Epithelial cell of proximal tubule (primary cell): ENCODE measurements at places on chromosomes 4 and X.

- no peak for DNase-seq
Observed at GRCh38 chr4:4417886-4418285, 31.0 kb downstream of the NSG1 start.

- DNase-seq, result no peak
Observed at GRCh38 chr4:165784672-165785071, 88.4 kb upstream of the TLL1 start.

- DNase-seq, result no peak
Observed at GRCh38 chrX:111123125-111123524, 27.1 kb downstream of the PAK3 start.

- DNase-seq, result no peak
Observed at GRCh38 chr4:159150396-159150795, 47.5 kb downstream of the RAPGEF2 start.

DNA sequence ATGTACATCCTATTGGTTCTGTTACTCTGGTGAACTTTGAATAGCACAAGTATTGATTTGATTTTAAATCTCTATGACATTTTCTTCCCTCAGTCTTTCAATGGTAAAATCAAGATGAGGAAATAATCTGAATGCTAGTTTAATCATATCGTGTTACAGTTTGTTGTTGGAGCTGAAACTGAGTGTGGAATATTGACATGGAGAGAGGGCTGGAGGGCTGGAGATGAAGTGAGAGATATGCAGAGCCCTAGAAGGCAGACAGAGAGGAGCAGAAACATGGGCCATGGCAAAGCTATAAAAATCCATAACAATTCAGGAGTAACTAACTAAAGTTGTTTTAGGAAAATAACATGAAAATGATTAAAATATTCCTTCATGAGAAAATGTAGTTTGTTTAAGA is 141.1 kb downstream of the BANK1 start:
- no peak for DNase-seq

DNA sequence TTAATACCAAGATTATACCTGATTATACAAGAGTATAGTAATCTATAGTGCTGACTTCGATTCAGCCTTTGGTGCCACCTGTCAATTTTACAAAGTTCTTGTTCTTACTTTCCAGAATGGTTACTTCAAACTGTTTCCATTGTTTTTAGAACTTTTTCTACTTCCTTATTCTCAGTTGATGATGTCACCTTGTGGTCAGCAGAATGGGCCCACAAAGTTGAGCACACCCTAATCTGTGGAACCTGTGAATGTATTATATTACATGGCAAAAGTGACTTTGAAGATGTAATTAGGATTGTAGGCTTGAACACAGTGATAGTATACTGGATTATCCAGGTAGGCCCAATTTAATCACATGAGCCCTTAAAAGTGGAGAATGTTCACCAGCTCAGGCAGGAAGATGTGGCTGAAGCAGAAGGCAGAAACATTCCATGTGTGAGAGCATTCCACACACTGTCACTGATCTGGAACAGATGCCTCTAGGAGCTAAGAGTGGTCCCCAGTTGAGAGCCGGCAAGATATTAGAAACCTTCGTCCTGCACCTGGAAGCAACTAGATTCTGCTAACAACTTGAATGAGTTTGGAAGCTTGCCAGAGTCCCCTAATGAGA is 6.3 kb upstream of the SGMS2 start:
- no peak for DNase-seq

DNA sequence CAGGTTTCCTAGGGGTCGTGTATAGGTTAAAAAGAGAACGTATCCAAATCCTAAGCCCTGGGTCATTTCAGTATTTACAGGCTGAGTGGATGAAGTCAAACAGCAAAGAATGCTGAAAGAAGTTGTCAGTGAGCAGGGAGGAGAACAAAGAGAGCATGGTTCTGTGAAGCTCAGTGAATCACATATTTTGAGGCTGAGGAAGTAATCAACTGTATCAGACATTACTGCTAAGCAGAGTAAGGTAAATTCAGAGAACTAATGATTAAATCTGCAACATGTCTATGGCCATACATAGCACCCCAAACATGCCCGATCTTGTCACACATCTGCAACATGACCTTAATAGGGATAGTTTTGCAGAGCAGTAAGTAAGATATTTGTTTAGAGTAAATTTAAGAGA is 1130.3 kb downstream of the RAPGEF2 start:
- DNase-seq, result no peak

- no peak for DNase-seq
Observed at GRCh38 chrX:41110801-41111625, 25.8 kb downstream of the USP9X start.

- DNase-seq, result no peak
Observed at GRCh38 chr4:139625093-139625455, 40.5 kb upstream of the MGST2 start.

DNA sequence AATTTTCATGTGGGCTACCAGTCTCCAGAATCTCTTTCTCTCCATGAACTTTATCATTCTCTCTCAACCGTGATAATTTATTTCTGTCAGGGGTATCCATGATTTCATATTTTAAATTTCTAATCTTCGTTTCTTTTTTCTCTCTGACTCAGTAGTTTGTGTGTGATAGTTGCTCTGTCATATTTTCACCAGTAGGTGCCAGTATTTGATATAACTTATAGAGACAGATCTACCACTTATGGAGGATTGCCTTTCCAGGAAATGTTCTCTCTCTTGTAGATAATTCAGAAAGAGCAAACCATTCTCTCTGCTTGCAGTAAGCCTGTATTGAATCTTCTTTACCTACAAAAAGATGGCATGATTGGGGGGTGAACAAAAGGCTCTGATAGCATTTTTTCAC is 79.3 kb upstream of the DYNLT3 start:
- no peak for DNase-seq

DNA sequence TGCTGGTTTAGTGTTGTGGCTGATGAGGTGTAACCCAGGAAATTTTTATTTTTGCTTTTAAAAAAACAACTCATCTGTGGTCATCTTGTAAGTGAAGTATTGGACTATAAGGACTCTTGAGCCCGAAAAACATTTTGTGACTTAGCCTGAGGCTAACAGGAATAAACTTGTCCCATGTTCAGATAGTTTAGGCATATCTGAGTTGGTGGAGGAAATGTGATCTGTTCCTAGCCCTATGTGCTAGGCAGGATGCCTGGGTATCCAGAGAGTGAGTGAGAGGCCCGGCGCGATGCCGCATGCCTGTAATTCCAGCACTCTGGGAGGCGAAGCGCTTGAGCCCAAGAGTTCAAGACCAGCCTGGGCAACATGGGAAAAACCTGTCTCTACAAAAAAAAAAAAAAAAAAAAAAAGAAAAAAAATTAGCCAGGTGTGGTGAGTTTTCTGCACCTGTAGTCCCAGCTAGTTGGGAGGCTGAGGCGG is 3.7 kb downstream of the SMS start:
- no peak for DNase-seq

- no peak for DNase-seq
Observed at GRCh38 chrX:154380153-154380552, 1.1 kb downstream of the EMD start.

GRCh38 chrX:20350596-20350995 is 83.9 kb upstream of the RPS6KA3 start:
- no peak for DNase-seq

- no peak for DNase-seq
Observed at GRCh38 chr4:174334628-174335027, 50.9 kb downstream of the CEP44 start.

DNA sequence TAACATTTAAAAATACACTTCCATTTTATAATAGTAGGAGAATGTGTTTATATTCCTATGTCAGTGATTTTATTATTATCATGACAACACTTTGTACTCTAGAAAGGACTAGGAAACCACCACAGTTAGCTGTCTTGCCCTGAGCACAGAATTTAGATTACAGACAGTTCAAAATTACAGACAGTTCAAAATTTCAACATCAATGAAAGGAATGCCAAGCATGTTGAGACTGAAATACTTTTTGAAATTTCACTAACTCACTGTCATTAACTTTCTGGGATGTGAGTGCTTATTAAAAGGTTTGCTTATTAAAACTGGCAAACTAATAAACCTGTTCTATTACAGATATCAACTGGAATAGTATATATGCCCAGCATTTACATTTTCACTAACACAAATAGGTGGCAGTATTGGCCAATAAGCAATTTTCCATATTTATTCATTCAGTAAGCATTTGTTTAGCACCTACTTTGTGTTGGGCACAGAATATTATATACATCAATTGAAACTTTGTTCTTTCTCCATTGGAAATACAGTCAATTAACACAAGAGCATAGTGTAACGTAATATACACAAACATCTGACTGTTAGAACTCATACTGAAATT is 179.4 kb downstream of the FBXW7 start:
- DNase-seq, result no peak

GRCh38 chrX:120244395-120244734 is 6.2 kb upstream of the ZBTB33 start:
- DNase-seq, result no peak

GRCh38 chrX:22300130-22300529 is 27.4 kb downstream of the CBLL2 start:
- DNase-seq, result no peak

- no peak for DNase-seq
Observed at GRCh38 chrX:54230435-54231148, 47.5 kb upstream of the FAM120C start.

GRCh38 chr4:125390126-125390525 is 75.4 kb downstream of the FAT4 start:
- no peak for DNase-seq

- DNase-seq, result no peak
Observed at GRCh38 chrX:118205421-118206395, 89.1 kb upstream of the KLHL13 start.

- DNase-seq, result no peak
Observed at GRCh38 chr4:157128395-157128794, 52.4 kb downstream of the GLRB start.

- DNase-seq, result no peak
Observed at GRCh38 chrX:133249266-133250058, 31.3 kb upstream of the TFDP3 start.

DNA sequence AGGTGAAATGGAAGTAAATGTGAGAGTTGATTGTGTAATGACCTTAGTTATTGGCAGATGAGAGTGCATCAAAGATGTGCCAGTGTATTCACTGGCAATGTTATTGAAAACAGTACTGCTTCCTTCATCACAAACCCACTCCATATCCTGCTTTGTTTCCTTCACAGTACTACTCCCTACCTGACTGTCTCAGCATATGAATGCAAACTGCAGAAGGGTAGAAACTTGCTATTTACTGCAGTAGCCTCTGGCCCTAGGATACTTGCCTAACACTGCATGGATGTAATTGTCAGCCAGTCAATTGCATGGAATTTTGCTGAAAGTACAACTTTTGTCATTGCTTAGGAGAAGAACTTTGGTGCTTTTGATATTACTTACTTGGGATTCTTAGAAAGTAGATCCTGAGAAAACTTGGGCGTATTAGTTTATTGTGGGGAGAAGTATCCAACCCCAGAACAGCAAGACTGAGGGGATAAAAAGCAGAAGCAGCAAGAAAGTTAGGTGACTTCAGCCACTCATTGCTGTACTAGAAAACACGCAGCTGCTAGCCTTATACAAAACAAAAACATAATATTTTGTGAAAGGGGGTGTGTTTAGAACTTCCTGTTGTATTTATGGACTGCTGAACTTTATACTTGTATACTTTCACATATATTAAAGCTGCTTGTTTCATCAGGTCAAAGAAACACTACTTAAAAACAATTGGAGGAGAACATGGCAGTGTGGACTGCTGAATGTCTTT is 219.0 kb downstream of the CCNG2 start:
- no peak for DNase-seq

DNA sequence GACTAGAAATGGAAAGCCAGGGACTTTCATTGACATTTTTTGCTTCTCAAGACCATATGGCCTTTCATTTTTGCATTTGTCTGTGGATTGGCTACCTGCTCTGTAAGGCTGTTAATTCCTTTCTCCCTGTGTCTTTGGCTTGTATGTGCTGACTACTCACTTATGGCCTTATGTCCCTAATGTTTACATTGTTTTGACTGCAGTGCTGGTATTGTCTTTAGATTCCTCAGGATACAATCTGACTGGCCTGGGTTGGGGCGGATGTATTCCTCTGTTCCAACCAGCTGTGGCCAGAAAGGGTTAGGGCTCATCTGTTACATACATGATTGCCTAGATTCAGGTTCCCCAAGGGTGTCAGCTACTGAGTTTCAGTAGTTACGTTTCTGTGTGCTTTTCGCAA is 108.1 kb downstream of the RAPGEF2 start:
- DNase-seq, result no peak

GRCh38 chrX:26442340-26442739 is 226.4 kb downstream of the MAGEB5 start:
- DNase-seq, result no peak

DNA sequence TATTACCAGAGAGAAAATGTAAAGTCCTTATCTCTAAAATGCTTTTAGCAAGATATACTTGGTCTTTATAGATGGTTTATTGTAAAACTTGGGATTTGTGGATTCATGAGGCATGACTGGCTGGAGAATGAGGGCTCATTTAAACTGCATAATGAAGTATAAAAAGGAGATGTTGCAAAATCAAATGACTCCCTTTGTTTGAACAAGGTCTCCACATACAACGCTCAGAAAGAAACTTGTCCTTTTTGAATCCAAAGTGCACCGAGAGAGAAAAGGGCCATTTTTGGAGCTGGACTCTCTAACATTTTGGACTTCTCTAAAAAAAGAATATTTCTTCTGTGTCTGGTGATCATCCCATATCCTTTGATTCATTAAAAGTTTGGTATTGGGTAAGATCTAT is 7.7 kb upstream of the EIF1AX start:
- no peak for DNase-seq

GRCh38 chrX:16629909-16630308 is 20.0 kb upstream of the S100G start:
- no peak for DNase-seq

GRCh38 chrX:38327775-38328081 is 419 bp upstream of the RPGR start:
- DNase-seq, result no peak

GRCh38 chr4:113825272-113825671 is 63.7 kb upstream of the CAMK2D start:
- no peak for DNase-seq

- no peak for DNase-seq
Observed at GRCh38 chrX:47327902-47328301, 42.5 kb upstream of the ZNF157 start.

GRCh38 chrX:83469551-83469950 is 38.5 kb upstream of the POU3F4 start:
- no peak for DNase-seq

- DNase-seq, result no peak
Observed at GRCh38 chr4:15882675-15883086, 55.9 kb downstream of the FGFBP1 start.

DNA sequence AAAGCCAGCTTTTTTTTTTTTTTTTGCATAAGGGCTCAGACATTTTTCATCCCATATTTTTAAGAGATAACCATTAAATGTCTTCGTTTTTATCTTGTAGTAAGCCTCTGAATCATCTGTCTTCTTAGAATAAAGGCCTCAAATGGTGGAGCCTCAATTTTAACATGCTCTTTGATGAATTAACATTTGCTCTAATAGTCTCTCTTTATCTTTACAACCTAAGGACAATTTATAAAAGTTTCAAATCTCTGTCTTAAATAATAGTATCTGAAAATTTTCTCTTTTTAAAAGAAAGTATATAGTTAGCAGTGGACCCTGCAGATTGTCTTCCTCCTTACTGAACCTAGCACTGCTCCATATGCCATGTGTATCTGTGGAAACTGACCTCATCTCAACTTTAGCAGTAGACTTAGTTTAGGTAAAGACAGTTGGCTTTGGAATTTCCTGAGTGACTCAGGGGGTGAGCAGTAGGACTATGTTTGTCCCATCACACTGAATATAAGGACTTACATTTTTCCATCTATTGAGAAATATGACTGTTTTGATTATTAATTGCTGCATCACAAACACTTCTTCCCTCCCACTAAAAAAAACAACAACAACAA is 1658.0 kb downstream of the STIM2 start:
- DNase-seq, result no peak
